ENCODE measurements at places on chromosomes 2 and 18. TPM values are rescaled to one million over a fixed set of nuclear protein-coding genes. Genes with fewer than 3 reads are reported as not detected.
A peak's percentile ranks its signal among the peaks of the same experiment; 100 is the strongest.

- DNase-seq: no peak
Measured at GRCh38 chr2:10301941-10302478, 694 bp upstream of the HPCAL1 start.

DUSP2 gene
- not detected for polyA plus RNA-seq

- DNase-seq: peak; percentile 92
Measured at GRCh38 chr2:85728883-85729824, 24.6 kb upstream of the ATOH8 start.

GRCh38 chr2:190698895-190699294 is 50.0 kb downstream of the NAB1 start:
- no peak for DNase-seq

- no peak for DNase-seq
Measured at GRCh38 chr2:111188681-111189080, 68.0 kb downstream of the BCL2L11 start.

DNA sequence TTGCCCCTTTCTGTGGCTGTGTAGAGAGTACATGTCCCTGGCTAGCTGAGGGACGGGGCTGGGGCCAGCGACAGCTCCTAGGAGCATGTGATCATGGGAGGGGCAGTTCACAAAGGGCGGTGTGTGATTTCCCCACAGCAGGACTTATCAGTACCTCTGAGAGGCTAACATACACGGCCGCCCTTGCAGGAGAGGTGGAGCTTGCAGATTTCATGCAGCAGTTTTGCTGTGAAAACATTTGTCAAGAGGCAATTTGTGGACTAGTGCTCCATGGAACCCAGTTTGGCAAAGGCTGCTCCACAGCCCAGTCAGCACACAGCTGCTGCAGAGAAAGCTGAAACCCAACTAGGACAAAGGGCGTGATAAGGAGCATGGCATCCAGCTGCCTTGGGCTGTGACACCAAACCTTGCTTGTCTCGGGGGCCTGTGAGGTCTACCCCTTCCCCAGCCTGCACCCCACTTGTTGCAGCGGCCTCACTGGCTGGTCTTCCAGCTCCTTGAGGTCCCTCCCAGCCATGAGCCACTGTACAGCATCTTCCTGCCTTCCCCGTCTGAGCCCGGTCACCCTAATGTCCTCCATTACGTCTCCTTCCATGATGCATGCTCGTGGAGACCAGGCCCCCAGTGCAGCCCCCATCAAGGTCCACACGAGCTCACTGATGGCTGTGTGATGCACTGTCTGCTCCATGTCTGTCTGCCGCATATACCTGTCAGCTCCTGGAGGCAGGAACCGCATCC is 121.4 kb upstream of the HDAC4 start:
- DNase-seq: no peak

ATP6V1B1 gene
- 0.71 TPM for polyA plus RNA-seq

Measured in muscle of arm (tissue), 14 donors.